WTC11 (cell line): ENCODE measurements at places on chromosomes 3 and 15.
A peak's percentile ranks its signal among the peaks of the same experiment; 100 is the strongest.

DNA sequence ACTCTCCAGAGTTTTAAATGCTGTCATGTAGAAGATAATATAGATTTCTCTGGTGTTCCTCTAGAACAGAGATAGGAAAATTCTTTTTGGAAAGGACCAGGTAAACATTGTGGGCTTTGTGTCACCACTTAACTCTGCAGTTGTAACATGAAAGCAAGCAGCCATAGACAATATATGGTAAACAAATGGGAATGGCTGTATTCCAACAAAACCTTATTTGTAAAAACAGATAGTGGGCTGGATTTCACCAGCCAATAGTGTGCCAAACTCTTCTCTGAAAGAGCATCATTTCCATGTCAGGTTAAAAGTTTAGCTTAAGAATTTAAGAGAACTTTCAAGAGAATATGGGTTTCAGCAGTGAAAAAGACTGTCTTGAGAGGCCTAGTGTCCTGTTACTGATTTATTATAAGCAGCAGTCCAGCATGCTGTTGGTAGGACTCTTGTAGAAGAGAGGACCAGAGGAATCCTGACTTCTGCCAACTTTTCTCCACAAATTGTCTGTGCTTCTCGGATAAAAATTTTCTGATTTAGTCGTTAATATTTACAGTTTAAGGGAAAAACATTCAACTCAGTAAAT is 107.7 kb downstream of the TCF12 start:
- no peaks in the 10 kb centered on the region for H3K27me3 ChIP-seq
- no peak overlapping the region for H3K4me3 ChIP-seq
- H3K36me3 ChIP-seq = peaks cover 25% of the 10 kb centered on the region
- DNase-seq = no peak

- H3K27ac ChIP-seq = no peak overlapping the region
- H3K4me3 ChIP-seq = no peak overlapping the region
- no peaks in the 10 kb centered on the region for H3K36me3 ChIP-seq
- H3K4me1 ChIP-seq = peaks cover 14% of the 10 kb centered on the region
- DNase-seq = no peak
Observed at GRCh38 chr3:20080956-20081554, 40.8 kb downstream of the KAT2B start.

GRCh38 chr3:138092023-138092422 is 23.4 kb downstream of the DZIP1L start:
- H3K4me1 ChIP-seq = peaks cover 5% of the 10 kb centered on the region
- H3K27me3 ChIP-seq = peaks cover 2% of the 10 kb centered on the region; the same call in 1 of the 2 replicates
- no peak for DNase-seq
- H3K27ac ChIP-seq = no peak overlapping the region

GRCh38 chr15:89492111-89492641 is 4.2 kb downstream of the RHCG start:
- H3K4me1 ChIP-seq = 0 out of 2 replicates have a peak, but pooled peaks cover 3% of the 10 kb centered on the region
- no peaks in the 10 kb centered on the region for H3K36me3 ChIP-seq
- DNase-seq = peak; percentile 82
- peak overlapping the region; percentile 29; the same call in 1 of the 2 replicates for H3K4me3 ChIP-seq
- H3K27me3 ChIP-seq = peaks cover 42% of the 10 kb centered on the region

DNA sequence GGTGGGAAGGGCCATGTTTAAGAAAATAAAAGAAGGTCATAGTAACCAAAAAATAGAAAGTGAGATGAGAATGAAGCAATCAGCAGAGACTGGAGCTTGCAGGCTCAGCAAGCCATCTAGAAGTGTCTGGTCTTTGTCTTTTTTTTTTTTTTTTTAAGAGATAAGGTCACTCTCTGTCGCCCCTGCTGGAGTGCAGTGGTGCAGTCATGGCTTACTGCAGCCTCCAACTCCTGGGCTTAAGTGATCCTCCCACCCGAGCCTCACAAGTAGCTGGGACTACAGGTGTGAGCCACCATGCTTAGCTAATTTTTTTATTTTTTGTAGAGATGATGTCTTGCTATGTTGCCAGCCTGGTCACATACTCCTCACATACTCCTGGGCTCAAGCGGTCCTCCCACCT is 36.2 kb downstream of the GXYLT2 start:
- DNase-seq = peak; percentile 33
- H3K36me3 ChIP-seq = no peaks in the 10 kb centered on the region
- peaks cover 8% of the 10 kb centered on the region; the same call in 1 of the 2 replicates for H3K4me1 ChIP-seq
- H3K27ac ChIP-seq = no peak overlapping the region

DNA sequence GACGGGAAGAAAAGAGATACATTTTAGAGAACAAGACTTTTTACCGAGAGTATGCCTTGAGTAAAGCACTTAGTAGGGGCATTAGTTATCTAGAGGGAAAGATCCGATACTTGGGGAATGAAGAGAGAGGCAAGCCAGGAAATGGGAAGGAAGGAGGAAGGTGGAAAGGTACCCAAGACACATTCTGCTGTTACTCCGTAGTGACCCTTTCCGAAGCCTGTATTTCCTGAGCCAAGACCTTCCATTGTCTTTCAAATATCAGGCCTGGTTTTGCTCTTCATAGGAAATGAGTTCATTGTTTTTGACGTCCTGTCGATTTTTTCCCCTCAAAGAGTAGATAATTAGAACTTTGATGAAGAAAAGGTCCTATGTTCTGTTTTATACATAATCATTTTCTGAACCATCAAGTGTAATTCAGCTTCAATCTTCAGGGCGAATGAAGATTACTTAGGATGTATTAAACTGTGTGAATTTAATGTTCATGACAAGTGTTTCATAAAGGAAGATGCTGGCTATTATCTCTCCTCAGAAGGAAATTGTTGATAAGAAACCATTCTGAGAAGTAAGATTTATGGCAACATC is 95.7 kb downstream of the PPM1L start:
- H3K4me3 ChIP-seq = no peak overlapping the region; the same call in 1 of the 2 replicates
- no peaks in the 10 kb centered on the region for H3K27me3 ChIP-seq
- H3K4me1 ChIP-seq = peaks cover 41% of the 10 kb centered on the region
- H3K27ac ChIP-seq = peak overlapping the region; percentile 92
- no peak for DNase-seq

DNA sequence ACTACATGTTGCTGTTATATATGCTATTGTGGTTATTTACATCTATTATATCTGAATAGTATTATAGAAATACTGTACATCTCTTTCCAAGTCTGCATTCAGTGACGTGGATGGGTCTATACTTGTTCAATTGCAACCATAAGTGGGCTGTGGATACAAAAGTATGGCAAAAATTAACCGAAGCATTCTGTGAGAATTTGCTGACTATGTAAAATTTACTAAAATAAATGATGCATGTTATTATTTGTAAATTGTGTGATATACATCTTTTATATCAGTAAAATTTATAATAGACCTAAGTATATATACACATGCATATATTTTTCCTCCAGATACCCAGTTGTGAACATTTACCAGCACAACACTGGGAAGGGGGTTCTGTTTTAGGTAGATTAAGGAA is 215.1 kb downstream of the NECTIN3 start:
- H3K27ac ChIP-seq = no peak overlapping the region
- no peaks in the 10 kb centered on the region for H3K4me1 ChIP-seq
- no peak overlapping the region for H3K4me3 ChIP-seq

GRCh38 chr3:87771337-87772192 is 287.2 kb downstream of the CGGBP1 start:
- DNase-seq = peak; percentile 37
- H3K36me3 ChIP-seq = no peaks in the 10 kb centered on the region
- H3K4me1 ChIP-seq = peaks cover 4% of the 10 kb centered on the region

DNA sequence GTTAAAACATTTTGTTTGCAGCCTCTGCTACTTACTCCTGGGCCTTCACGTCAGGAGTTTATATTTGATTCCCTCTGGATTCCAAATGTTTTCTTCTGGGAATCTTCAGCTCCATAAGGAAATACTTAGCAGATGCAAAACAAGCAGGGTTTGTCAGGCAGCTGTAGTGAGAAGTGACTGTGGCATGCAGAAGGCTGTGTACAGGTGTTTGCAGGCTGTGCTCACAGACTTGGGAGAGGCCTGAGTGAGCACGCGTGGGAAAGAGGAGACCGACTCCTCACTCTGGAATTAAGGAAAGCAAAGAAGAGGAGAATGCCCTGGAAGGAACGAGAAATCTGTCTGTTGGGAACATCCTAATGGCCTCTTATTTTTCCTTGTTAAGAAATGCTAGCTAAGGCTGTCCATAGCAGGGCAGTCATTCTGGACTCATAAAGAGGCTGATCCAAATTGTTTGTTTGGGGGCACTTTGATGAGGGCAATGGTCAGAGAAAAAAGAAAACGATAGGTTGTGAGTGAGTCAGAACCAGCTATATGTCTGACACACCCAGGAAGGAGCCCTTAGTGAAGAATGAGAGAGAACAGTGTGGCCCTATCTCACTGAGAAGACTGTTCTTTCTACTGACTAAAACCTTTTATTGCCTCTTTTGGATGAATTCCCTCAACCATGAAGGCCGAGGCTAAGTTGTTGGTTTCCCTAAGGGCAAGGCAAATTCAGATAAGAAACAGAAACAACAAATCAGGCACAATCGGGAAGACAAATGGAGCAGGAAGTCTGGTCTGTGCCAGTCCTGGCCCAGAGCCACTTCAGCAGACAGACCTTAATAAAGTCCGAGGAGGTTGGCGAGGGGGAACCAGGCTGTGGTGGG is 82.6 kb downstream of the TGFBR2 start:
- no peak overlapping the region for H3K4me3 ChIP-seq
- H3K27me3 ChIP-seq = no peaks in the 10 kb centered on the region
- peaks cover 40% of the 10 kb centered on the region for H3K4me1 ChIP-seq
- H3K36me3 ChIP-seq = peaks cover 48% of the 10 kb centered on the region
- H3K27ac ChIP-seq = peak overlapping the region; percentile 68; the same call in 1 of the 2 replicates
- DNase-seq = no peak

DNA sequence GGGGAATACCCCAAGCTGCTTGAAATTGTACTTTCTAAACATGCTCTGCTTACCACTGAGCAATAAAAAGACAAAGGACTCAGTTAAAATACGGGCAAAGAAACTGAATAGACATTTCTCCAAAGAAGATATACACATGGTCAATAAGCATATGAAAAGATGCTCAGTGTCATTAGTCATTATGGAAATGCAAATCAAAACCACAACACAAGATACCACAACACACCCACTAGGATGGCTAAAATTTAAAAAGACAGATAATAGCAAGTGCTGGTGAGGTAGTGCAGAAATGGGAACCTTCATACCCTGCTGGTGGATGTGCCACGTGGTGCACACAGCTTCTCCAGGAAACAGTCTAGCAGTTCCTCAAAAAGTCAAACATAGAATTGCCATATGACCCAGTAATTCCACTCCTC is 21.3 kb downstream of the LRIG1 start:
- H3K4me1 ChIP-seq = peaks cover 19% of the 10 kb centered on the region
- DNase-seq = no peak
- H3K4me3 ChIP-seq = peak overlapping the region; percentile 42
- peak overlapping the region; percentile 48 for H3K27ac ChIP-seq
- H3K27me3 ChIP-seq = no peaks in the 10 kb centered on the region

GRCh38 chr3:55482496-55483195 is 4.5 kb downstream of the WNT5A start:
- no peaks in the 10 kb centered on the region for H3K36me3 ChIP-seq
- peaks cover 27% of the 10 kb centered on the region for H3K4me1 ChIP-seq
- H3K27ac ChIP-seq = no peak overlapping the region
- peaks cover 94% of the 10 kb centered on the region for H3K27me3 ChIP-seq

GRCh38 chr3:184196536-184196935 is 10.5 kb downstream of the ABCF3 start:
- no peak overlapping the region; the same call in 1 of the 2 replicates for H3K27ac ChIP-seq
- peaks cover 24% of the 10 kb centered on the region for H3K36me3 ChIP-seq
- H3K4me1 ChIP-seq = no peaks in the 10 kb centered on the region
- DNase-seq = no peak

- no peaks in the 10 kb centered on the region for H3K27me3 ChIP-seq
- no peak for DNase-seq
- no peak overlapping the region for H3K27ac ChIP-seq
- H3K4me1 ChIP-seq = peaks cover 10% of the 10 kb centered on the region
- peaks cover 7% of the 10 kb centered on the region; the same call in 1 of the 2 replicates for H3K36me3 ChIP-seq
Observed at GRCh38 chr3:161386991-161387770, 15.9 kb upstream of the SPTSSB start.

DNA sequence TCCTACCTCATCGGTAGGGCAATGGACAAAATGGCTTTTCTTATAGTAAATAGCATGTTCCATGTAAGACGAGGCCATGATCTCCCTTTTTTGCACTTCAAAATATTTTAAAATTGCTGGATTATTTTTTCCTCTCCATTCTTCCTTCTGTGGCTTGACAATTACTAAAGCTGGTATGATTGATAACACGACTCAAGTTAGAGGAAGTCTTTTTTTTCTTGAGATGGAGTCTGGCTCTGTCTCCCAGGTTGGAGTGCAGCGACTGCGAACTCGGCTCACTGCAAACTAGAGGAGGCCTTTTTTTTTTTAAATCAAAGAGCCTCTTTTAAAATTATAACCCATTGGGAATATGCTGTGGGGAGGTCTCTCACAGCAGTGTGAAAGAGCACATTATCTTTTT is 124.5 kb upstream of the TBL1XR1 start:
- no peak overlapping the region for H3K4me3 ChIP-seq
- no peak overlapping the region for H3K27ac ChIP-seq
- no peaks in the 10 kb centered on the region; the same call in 1 of the 2 replicates for H3K27me3 ChIP-seq
- H3K4me1 ChIP-seq = peaks cover 5% of the 10 kb centered on the region
- DNase-seq = no peak

GRCh38 chr3:11619946-11620652 is 23.6 kb downstream of the VGLL4 start:
- H3K36me3 ChIP-seq = no peaks in the 10 kb centered on the region
- H3K4me3 ChIP-seq = no peak overlapping the region
- peak overlapping the region; percentile 38; the same call in 1 of the 2 replicates for H3K27ac ChIP-seq
- no peaks in the 10 kb centered on the region for H3K27me3 ChIP-seq

DNA sequence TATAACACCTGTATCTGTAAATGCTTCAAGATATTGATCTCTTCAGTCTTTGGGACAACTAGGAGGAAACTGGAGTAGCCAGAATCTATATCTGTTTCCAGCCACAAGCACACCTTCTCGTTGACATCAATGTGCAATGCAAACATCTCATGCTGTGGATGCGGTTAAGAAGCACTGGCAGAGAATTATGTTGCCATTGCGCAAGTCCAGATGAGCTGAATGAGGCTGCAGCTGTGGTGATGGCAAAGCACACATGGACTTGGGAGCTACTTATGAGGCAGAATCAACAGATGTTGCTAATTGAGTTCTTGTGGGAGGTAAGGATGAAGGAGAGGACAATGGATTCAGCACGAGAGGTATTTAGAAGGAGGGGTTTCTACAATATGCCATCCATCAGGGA is 90.9 kb downstream of the STRIT1 start:
- H3K4me3 ChIP-seq = no peak overlapping the region
- H3K27ac ChIP-seq = no peak overlapping the region
- peaks cover 4% of the 10 kb centered on the region for H3K36me3 ChIP-seq
- H3K27me3 ChIP-seq = no peaks in the 10 kb centered on the region

DNA sequence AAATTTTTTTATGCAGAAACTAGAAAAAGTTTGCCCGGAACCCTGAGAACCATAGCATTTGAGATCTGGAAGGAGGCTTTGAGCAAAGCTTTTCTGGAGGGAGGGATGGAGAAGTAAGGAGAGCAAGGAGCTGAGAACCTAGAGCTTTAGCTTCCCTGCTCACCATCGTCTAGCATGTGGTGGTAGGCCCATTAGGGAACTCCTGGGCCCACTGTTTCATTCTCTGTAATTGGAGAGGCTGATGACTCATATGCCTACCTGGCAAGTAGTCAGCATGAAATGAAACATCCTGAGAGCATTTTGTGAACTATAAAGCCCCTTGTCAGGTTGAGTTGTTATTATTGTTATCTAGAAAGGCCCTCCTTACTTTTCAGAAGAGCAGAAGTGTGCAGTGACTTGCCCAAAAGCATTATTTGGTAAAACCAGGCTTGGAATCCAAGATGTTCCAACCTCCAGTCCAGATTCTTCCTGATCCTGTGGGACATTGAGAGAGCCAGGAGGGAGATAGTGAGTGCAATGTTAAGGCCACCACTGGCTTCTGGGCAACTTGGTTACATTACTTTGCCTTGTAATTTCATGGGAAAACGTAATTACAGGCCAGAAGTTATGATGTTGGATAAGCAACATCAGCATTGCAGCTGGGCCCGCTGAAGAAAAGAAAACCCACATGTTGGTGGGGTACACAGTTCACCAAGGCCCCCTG is 104.5 kb upstream of the BFSP2 start:
- no peaks in the 10 kb centered on the region for H3K27me3 ChIP-seq
- no peaks in the 10 kb centered on the region for H3K36me3 ChIP-seq
- H3K4me1 ChIP-seq = peaks cover 11% of the 10 kb centered on the region
- H3K4me3 ChIP-seq = no peak overlapping the region
- H3K27ac ChIP-seq = no peak overlapping the region
